Endothelial cell (in vitro differentiated cells): ENCODE measurements at places on chromosomes 3 and 15. TPM values are rescaled to one million over a fixed set of nuclear protein-coding genes. Genes with fewer than 3 reads are reported as not detected.

Gene LMAN1L
- not detected for total RNA-seq

Gene PLA1A
- total RNA-seq, result 0.80 TPM

Gene CDHR4
- 1.1 TPM for total RNA-seq

Gene TBCCD1
- 19.5 TPM for total RNA-seq

Gene GOLGA8K
- total RNA-seq, result 0.31 TPM

Gene ZBBX
- total RNA-seq, result 3.2 TPM

Gene B3GALNT1
- total RNA-seq, result 6.6 TPM

Gene PAQR5
- 0.15 TPM for total RNA-seq

Gene NUP210
- total RNA-seq, result 3.0 TPM

Gene EPHB1
- 5.7 TPM for total RNA-seq

Gene TMCO5A
- total RNA-seq, result not detected

Gene MBD4
- 30.6 TPM for total RNA-seq

Gene DGKG
- total RNA-seq, result 0.54 TPM

Gene ARPP21
- total RNA-seq, result not detected

Gene LINGO1
- 18.8 TPM for total RNA-seq

Gene CELF6
- total RNA-seq, result 0.21 TPM

Gene PAK6
- total RNA-seq, result 0.31 TPM

Gene PIAS1
- 67.8 TPM for total RNA-seq

Gene GP5
- 0.23 TPM for total RNA-seq
